ENCODE measurements at places on chromosomes 6 and 20.

DNA sequence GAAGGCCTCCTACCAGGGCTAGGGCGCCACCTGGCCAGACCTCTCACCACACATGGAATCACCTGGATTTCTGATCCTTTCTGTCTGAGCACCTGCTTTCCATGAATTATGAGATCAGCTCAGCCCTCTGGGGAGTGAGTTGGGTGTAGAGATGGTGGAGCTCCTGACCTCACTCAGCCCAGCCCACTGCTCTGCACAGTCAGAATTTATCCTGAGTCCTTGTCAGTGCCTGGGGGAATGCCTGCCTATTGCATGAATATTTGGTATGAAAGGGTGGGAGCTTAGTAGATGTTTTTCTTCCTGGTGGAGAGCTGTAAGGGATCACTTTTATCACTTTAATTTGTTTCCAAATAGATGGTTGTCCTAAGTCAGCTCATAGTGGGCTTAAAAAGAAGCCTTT lies 47.5 kb downstream of the DTD1 start:
- no peak for DNase-seq

- DNase-seq: no peak
These were observed 52.8 kb downstream of the MYLIP start for GRCh38 chr6:16181439-16182297.

GRCh38 chr20:63889241-63890200 lies 5.4 kb upstream of the DNAJC5 start:
- DNase-seq: no peak

GRCh38 chr6:145525038-145525437 lies 210.3 kb downstream of the EPM2A start:
- DNase-seq: no peak

- no peak for DNase-seq
These were observed 259.1 kb downstream of the HDGFL1 start for GRCh38 chr6:22828179-22829062.

DNA sequence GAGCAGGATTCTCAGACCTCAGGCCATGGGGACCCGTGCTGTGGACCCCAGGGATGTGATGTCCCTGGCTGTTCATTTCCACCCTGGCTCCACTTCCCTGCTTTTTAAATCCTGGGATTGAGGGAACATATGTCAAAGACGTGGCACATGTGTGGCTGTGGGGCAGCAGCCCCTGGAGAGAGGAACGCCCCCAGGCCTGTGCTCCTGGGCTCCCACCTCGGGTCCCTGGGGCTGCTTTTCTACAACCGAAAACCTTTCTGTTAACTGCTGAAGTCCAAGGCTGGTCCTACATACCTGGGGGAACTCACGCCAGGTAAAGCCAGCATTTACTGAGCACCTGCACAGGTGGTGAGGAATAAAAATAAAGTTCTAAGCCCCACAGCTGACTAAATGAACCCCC lies 102.3 kb upstream of the FRMD1 start:
- no peak for DNase-seq

- DNase-seq: peak; percentile 61
These were observed 29.4 kb upstream of the BEND3 start for GRCh38 chr6:107144666-107145065.

DNA sequence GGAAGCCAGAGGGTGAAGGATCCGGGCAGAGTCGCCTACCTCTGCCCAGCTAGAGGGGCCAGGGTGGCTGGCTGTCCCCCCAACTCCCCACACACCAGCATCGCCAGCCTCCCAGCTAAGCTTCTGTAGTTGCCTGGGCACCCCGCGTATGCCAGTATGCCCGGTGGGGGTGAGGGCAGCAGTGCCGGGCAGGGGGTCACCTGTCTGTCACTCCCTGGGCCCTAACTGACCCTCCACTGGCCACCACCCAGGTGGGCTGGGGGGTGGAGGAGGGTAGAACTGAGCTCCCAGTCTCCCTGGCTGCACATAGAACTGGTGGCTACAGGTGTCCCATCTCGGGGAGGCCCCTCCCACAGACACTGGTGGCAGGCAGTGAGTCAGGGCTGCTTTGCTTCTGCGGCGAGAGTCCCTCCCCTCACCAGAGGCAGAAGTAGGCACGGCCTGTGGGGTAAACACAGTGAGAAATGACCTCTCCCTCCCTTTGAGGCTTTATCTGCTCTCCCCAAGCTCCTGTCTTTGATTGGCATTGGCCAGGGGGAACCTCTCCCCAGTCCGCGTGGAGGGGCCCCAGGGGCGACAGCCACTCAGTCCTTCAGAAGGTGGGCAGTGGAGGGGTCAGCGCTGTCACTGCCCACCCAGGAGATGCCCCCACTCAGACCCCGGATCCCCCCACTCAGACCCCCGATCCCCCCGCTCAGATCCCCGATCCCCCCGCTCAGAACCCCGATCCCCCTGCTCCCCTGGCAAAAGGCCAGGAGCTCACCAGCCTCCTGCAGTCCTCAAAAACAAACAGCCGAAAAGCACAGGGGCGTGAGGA lies 2.5 kb downstream of the NTSR1 start:
- DNase-seq: no peak

DNA sequence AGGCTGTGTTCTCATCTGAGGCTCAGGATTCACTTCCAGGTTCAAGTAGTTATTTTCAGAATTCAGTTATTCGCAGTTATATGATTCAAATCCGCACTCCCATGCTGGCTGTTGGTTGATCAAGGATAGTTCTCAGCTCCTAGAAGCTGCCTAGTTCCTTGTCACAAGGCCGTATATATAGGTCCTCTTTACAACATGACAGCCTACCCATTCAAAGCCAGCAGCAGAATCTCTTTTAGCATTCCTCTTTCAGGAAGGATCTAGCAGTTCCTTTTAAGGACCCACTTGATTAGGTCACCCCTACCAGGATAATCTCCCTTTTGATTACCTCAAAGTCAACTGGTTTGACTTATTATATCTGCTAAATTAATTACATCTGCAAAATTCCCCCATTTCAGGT lies 23.8 kb upstream of the LAMP5 start:
- no peak for DNase-seq

- DNase-seq: no peak
These were observed 6.0 kb upstream of the TGM2 start for GRCh38 chr20:38170826-38171674.

DNA sequence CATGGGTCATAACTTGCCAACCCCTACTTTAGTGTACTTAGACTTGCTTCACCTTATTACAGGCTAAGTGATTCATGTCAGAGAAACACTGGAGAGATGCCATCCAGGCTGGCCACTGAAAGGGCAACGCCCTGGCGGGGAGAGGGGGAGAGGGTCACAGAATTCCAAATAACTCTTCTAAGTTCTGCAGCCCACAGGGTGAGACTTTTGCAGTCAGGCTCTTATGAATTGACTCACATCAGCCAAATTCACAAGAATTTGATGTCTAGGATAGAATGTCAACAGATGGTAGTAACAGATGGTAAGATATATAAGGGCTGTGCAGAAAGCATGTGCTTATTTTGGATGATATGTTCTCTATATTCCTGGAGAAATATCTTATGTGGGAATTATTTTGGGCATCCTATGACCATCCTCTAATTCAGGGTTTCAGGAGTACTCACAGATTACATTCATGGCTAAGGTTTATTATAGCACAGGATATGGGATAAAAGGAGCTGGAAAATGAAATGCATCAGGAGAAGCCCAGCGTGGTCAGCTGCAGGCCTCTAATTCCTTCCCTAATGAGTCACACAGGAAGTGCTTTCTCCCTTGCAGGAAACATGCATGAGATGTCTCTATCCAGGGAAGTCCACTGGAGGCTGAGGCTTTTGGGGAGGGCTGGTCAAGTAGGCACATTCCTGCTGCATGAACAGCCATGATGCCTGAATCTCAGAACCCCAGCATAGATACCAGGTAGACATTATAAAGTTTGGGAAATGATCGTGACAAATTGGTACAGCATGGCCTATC lies 58.7 kb upstream of the RIN2 start:
- peak; percentile 31 for DNase-seq

- DNase-seq: no peak
These were observed 305.5 kb downstream of the FOXC1 start for GRCh38 chr6:1915226-1915625.

GRCh38 chr6:115830895-115831294 lies 229.8 kb downstream of the FRK start:
- DNase-seq: no peak

GRCh38 chr6:41579088-41579610 lies 33.0 kb downstream of the FOXP4 start:
- no peak for DNase-seq

DNA sequence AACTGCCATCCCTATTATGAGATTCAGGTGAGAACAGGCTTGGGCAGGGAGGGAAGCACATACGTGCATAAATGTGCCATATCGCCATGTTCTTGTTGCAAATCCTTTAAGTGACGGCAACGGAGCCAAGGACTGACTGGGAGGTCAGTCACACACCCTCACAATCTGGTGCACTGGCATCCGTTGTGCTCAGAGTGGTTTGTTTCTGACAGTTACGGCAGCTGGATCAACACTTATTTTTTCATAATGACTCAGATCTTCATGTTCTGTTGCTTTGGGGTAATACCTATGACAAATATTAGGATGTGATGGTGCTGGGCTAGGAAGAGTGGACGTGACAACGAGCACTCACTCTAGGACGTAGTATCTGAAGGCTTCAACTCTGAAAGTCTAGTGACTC lies 56.2 kb upstream of the PREP start:
- no peak for DNase-seq

DNA sequence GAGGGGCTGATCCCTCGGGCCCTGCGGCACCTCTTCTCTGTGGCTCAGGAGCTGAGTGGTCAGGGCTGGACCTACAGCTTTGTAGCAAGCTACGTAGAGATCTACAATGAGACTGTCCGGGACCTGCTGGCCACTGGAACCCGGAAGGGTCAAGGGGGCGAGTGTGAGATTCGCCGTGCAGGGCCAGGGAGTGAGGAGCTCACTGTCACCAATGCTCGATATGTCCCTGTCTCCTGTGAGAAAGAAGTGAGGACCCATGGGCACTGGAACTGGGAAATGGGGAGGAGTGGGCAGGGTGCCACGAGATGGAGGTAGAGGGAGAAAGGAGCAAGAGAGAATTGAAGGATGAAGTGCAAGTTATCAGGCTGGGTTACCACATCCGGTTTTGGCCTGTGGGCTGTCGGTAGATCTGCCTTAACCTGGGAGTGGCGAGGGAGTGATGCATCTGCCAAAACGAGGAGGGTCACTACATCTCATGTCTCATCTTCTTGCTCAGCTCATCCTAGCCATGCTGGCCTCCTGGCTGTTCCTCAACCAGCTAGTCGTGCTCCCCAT lies 5.4 kb upstream of the PHF1 start:
- no peak for DNase-seq

DNA sequence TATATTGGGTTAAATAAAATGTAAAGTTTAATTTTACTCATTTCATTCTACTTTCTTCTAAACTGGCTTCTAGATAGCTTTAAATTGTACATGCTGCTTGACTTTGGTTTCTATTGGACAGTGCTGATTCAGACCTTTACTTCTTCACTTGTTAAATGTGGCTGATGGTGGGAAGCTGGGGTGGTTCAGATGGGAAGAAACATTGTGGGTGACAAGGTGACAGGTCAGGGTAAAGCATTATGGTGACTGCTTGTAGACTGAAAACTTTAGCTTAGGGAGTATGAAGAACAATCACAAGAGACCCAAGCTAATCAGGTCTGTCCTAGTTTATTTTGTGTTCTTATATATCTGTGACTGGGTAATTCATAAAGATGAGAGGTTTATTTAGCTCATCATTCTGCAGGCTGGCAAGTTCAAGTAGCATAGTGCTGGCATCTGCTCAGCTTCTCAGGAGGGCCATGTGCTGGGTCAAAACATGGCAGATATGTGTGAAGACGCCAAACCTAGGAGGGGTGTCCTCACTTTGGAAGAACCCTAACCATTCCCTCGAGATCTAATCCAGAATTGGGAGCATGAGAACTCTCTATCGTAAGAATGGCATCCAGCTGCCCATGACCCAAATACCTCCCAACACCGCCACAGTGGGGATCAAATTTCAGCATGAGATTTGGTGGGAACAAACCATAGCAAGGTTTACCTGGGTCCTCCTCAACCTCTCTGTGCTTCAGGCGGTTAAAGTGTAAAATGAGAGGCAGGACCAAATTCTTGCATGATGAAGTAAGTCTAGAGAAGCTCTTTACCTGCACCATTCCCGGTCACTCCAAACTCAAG lies 102.8 kb downstream of the FYN start:
- no peak for DNase-seq

DNA sequence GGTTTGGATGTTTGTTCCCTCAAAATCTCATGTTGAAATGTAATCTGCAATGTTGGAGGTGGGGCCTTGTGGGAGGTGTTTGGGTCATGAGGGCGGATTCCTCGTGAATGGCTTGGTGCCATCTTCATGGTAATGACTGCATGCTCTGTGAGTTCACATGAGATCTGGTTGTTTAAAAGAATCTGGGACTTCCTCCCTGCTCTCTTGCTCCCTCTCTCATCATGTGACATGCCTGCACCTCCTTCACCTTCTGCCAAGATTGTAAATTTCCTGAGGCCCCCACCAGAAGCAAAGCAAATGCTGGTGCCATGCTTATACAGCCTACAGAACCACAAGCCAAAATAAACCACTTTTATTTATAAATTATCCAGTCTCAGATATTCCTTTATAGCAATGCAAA lies 250.3 kb upstream of the PLN start:
- DNase-seq: no peak

Measured in NCI-H2171 (cell line).